NCI-H774 (cell line): ENCODE measurements at places on chromosomes 1 and 21.

DNA sequence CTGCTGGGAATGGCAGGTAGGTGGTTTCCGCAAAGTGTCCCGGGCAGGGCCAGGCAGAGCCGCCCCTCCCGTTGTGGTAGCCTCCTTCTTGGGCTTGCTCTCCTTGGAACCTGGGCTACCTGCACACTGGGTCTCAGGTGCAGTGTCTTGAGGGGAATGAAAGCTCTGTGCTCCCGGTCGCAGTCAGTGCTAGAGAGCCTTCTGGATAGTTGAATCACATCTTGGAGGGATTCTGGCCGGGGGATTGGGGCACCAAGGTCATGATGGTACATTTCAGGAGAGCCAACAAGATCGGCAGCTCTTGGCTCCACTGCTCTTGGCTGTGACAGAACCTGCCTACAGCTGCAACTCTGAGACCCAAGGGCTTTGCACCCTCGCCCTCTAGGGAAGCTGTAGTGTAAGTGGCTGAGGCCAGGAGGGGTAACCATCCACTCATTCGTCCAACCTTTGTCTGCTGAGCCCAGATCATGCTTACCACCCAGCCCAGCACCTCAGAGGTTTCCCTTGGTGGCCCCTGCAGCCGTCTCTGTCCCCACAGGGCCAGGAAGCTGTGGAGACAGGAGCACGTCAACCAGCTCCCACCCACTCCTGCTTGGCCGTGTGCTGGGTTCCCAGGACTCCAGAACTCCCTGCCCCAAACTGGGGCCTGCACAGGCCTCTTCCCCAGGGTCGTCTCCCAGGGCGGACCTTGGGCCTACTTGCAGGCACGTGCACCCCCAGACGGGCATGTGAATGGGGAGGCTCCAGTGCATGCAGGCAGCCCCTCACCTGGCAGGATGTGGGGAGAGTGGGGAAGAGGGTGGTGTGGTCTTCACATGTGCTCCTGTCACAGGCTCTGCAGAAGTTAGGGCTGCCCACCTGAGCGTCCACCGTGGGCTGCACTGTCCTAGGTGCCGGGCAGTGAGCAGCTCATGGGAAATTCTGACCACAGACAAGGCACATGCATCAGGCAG is 40.0 kb downstream of the NTPCR start:
- DNase-seq = no peak

- no peak for DNase-seq
These were observed 9.0 kb upstream of the IFNGR2 start for GRCh38 chr21:33394260-33394659.

GRCh38 chr1:42680921-42681683 is 1.1 kb upstream of the YBX1 start:
- no peak for DNase-seq

DNA sequence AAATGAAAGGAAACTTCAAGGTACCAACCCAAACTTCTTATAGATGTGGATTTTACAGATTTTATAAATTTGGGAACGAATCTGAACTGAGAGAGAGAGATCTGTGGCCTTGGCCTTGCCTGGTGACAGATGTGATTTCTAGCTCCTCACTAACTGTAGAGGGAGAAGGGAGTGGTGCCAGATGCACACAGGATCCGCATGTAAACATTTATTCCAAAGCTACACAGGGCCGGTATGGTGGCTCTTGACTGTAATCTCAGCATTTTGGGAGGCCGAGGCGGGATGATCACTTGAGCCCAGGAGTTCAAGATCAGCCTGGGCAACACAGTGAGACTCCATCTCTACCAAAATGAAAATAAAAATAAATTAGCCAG is 77.1 kb downstream of the PGBD5 start:
- no peak for DNase-seq

GRCh38 chr1:44305962-44306422 is 49.1 kb downstream of the ERI3 start:
- DNase-seq = no peak

GRCh38 chr1:217917281-217917887 is 286.2 kb downstream of the SPATA17 start:
- no peak for DNase-seq

- no peak for DNase-seq
These were observed 70.3 kb upstream of the KCNK1 start for GRCh38 chr1:233543338-233544255.

DNA sequence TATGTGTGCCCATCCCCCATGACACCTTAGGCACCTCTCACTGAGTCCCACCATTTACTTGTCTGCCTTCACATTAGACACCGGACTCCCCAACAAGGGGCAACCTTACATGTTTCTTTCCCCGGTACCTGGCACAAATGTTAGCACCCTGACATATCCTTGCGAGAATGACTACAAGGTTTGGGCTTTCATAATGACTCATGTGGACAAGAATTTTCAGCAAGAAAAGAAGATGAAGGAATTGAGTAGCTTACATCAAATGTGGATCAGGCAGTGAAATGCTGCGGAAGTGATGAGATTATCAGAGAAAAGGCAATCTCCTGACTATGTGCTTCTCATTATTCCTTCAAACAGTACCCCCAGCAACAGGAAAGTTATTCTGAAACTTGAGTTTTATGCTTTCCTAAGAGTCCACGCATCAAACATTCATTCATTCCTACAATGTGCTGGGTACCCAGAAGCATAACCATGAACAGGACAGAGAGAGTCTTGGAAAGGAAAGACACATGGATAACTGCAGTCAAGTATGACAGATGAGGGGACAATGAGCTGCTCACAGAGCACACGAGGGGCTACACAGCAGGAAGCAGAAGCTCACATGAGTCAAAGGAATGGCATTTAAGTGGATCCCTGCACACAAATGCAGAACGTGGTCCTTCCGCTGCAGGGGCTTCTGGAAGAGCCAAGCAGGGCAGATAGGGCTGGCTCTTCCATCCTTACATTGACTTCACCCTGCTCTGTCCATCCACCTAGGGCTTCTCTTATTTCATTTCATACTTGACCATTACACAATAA is 112.1 kb downstream of the PCNX2 start:
- no peak for DNase-seq

DNA sequence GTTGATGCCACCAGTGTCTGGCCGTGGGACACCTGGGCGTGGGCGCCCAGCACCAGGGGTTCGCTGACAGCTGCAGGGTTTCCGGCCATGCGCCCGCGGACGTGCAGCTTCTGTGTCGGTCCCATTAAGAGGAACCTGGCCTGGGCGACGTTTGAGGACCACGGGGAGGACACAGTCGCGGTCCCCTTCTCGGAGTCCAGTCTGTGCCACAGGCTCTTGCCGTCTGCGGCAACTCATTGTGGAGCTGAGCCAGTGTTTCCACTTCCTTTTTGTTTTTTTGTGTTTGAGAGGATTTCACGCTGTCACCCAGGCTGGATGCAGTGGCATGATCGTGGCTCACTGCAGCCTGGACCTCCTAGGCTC is 1.6 kb upstream of the C1orf159 start:
- no peak for DNase-seq

- no peak for DNase-seq
These were observed 204.1 kb downstream of the FMN2 start for GRCh38 chr1:240295811-240296210.

- no peak for DNase-seq
These were observed 446.8 kb downstream of the PLPP3 start for GRCh38 chr1:56132520-56132919.

DNA sequence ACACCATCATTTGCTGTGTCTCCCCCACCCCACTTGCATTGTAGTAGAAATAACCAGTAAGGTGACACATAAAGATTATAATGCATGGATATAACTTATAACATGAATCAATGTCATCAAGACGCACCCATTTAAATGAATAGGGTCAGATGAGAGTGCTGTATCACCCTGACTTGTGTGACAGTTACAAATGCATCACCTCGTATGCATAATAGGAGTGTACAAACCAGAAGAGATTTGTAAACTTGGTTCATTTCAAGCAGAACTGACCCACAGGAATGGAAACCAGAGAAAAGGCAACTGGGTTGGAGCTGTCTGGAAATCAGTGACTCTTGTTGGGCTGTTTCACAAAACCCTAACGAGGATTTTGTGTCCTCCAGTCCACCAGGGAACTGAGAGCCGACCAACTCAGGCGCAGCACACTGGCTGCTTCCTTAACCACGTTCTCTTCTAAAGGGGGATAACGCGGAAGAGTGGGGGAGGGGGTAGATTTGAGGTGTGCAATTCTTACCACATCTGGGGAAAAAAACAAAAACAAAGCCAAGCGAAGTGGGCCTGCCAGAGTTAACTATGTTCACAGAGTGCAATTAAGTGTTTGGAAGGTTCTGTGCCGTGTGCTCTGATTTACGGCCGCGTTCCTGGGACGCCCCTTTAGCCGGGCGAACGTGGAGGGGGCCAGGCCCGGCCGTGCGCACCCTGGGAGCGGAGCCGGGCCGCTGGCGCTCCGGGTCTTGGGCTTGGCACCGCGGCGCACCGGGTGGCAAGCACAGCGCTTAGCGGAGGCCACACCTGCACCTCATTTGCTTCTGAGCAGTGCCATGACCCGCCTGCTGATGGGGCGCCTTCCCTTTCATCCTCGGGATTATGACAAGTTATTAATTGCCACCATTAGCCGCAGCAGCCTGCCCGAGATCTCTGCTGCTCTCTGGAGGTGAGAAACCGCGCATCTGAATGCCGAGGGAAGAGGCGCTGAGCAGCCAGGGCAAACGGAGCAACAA is 248.8 kb upstream of the FOXD3 start:
- DNase-seq = no peak

DNA sequence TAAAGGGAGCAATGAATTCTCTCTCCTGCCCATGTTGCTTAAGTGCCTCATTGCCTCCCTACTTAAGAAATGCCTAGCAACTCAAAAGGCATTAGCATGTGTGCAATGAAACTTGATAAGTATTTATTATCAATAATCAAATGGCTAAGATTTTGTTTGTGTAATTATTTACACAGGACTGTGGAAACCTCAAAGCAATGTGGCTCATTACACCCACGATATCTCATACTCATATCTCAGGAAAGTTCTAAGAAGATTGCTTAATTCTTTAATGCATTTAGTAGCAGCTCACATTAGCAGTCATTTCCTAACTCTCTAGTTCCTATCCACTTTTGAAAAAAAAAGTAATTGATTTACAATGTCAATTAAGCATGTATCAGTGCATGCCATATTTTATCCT is 253.3 kb downstream of the DUSP10 start:
- DNase-seq = no peak

DNA sequence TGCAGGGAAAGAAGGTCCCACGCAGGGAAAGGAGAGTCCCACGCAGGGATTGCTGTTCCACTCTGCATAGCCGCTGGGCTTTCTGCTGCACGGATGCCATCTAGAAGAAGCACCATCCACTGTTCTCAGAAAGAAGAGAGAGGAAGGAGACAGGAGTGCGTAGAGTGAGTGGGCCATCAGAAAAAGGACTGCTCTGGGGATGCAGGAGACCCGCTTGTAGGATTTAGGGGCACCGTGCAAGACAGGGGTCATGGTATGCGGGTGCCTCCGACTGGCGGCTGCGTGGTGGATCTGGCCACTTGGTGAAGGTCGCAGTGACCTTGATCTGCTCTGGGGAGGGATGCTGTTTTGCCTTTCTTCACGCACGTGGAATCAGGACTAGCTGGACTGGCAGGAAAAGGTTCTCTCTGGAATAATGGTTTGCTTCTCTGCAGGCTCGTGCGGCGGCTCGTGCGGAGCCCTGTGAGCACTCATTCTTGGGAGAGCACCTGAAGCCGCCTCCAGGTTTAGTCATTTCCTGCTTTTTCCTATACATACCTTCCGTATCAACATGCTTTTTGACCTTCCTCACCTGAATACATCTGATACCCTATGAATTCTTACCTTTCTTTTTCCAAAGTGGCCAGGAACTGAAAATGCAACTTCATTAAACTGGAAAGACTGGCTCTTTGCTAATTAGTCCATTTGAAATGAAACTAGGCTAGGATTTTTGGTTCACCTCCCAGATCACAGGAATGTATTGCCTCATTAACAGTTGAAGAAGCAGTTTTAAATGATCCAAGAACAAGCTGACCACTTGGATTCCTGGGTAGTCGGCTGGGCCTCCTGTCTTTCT is 181.6 kb downstream of the KIF26B start:
- DNase-seq = no peak

- no peak for DNase-seq
These were observed 167.2 kb downstream of the CRB1 start for GRCh38 chr1:197435224-197435623.

DNA sequence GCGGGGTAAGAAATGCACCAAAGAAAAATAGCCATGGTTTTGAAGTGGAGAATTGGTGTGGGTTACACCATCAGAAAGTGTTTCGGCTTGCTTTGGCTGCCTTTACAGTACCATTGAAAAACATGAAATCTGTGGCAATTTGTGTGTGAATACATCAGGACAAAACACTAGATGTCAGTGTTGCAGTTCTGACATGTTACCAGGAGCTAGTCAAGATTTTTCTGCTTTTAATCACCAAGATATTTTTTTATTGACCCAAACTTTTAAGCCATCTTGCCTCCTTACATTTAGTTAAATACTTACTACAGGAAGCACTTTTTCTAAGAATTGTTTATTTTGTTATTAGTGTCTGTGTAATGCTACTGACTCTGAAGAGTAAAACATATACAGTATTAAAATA is 14.3 kb downstream of the RRP15 start:
- DNase-seq = no peak

GRCh38 chr1:47578721-47579419 is 141.0 kb downstream of the FOXD2 start:
- DNase-seq = no peak

GRCh38 chr1:245108246-245108645 is 46.5 kb upstream of the KIF26B start:
- no peak for DNase-seq

DNA sequence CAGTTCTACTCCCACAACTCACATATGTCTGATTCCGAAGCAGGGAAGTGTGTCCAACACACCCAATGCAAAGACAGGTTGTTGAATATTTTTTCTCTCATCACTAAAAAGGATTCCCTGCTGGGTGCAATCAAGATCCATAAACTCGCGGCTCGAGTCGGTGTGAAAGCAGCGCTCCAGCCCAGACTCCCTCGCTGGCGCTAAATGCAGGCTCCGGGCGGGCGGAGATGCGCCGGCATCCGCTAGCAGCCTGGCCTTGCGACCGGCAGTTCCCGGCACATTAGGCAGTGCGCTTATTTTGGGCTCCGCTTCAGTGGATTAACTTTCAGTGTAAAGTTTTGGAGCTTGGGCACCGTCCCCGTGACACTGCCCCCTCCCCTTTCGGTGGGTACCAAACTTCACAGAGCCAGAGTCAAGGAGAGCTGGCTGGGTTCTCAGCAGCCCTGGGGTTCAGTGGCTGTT is 87.7 kb upstream of the POU3F1 start:
- DNase-seq = no peak

DNA sequence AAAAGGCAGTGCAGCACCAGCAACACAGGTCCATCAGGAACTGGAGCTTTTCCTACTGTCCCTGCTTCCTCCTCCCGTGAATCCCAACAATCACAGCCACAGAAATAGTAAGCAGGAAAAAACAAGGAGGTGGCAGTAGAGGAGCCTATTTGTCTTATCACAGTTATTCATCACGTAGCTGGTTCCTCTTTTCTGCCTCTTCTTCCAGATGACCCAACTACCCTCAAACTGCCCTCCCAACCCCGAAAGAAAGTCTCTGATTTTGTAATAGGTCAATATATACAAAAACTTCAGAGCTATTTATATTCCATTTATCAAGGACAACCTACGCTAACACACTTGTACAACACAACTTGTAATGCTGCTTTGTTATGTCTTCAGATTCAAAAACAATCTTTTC is 21.4 kb downstream of the GNB1 start:
- DNase-seq = no peak

- DNase-seq = no peak
These were observed 2.7 kb downstream of the CAPN2 start for GRCh38 chr1:223714849-223715603.
